ENCODE measurements at places on chromosomes 16 and 17.

DNA sequence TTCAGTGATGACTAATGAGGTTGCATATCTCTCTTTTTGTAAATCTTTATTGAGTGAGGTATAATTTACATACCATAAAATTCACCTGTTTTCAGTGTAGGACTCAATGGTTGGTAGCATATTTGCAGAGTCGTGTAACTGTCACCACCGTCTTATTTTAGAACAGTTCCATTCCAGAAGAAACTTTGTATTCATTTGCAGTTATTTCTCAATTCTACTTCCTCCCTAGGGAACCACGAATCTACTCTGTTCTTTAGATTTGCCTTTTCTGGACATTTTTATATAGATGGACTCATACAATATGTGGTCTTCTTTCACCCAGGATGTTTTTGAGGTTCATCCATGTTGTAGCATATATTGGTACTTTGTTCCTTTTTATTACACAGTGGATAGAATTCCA lies 3.7 kb downstream of the FTO start:
- no peak for DNase-seq

DNA sequence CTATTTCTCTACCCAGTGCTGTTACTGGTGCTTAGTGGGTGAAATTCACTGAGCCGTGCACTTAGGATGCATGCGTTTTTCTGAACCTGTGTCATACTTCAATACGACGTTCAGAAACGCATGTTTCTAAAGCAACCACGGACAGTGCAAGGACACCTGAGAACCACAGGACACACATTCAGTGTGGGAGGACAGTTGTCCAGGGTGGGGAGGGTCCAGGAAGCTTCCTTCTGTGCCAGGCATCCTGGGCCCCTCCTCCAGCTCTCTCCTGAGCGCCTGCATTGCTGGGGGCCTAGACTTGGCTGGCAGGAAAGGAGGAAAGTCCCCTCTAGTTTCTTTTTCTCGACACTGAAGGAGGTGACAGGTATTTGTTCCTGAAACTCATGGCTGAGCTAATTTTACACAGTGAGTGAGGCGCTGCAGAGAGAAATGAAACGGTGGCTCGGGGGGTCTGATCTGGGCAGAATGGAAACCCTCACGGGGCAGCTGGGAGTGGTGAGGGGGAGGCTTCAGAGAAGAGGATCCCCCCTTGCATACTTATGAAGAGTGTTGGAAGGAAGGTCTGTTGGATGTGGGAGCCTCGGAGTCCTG lies 89.9 kb downstream of the IRF8 start:
- no peak for DNase-seq

DNA sequence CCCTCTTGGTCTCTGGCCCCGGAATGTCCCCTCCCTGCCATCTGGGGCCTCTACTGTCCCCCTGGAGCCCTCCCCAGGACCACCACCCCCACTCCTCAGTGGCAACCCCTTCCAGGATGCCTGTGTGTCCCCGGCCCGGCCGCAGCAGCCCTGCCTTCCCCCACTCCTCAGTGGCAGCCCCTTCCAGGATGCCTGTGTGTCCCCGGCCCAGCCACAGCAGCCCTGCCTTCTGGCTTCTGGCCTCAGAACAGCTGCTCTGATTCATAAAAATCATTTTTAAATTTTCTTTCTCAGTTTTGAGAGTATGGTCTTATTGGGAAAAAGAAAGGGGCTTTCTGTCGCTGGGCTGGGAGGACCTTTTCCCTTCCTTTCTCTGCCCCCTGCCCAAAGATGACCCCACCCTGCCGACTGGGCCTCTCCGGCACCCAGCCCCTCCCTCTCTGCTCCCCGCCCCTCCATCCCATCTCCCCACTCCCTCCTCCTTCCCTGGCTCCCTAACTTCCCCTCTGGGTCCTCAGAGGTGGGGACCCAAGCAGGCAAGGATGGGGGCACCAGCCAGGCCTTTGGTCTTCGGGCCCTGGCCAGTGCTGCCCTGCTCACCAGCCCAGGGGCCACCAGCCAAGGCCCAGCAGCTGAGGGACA lies 40.5 kb downstream of the BAHCC1 start:
- DNase-seq = no peak

DNA sequence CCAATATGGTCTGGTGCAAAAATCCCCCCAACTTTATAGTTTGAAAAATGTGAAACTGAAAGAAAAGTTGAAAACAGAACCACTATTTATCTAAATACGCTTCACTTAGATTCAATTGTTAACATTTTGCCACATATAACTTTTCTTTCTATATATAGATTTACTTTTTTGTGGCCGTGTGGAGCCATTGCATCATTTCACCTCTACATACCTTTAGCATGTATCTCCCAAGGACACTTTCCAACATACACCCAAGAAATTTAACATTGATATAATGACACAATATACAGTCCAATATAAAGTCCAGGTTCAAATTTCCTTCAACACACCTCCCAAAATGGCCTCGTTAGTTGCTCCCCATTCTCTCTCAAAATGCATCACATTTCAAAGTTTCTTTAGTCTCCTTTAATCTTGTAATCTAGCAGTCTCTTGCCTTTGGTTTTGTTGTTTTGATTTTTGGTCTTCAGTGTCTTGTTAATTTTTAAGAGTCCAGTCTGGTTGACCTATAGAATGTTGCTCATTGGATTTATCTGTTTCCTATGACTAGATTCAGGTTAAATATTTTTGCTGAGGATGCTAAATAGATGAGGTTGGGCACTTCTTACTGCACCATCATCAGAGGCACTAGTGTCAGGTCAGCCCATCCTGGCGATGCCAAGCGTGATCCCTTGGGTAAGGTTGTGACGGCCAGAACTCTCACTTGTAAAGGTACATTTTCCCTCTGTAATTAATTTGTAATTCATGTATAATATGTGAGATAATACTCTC lies 64.3 kb upstream of the BCAR1 start:
- no peak for DNase-seq

DNA sequence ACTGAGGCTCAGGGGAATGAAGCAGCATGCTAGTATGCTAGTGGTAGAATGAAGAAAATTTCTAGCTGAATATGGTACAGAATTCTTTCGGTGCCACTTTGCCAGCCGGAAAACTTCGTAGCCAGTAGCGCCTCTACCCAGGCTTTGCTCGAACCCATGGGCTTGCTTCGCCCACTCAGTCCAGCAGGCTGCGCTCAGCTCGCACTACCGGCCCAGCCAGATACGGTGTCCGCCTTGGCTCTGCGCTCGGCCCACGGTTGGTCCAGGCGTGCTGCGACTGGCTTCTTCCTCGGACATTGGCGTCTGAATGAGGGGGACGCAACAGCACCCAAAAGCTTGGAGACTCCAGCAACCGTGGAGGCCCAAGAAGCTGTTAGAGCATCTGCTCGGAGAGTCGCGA lies 372.5 kb upstream of the CDH8 start:
- DNase-seq = no peak

- DNase-seq = no peak
Measured at GRCh38 chr16:12214509-12214908, 238.0 kb downstream of the SNX29 start.

GRCh38 chr17:77894126-77894956 lies 64.2 kb upstream of the TNRC6C start:
- no peak for DNase-seq

- DNase-seq = no peak
Measured at GRCh38 chr17:78613416-78613815, 36.2 kb upstream of the DNAH17 start.

DNA sequence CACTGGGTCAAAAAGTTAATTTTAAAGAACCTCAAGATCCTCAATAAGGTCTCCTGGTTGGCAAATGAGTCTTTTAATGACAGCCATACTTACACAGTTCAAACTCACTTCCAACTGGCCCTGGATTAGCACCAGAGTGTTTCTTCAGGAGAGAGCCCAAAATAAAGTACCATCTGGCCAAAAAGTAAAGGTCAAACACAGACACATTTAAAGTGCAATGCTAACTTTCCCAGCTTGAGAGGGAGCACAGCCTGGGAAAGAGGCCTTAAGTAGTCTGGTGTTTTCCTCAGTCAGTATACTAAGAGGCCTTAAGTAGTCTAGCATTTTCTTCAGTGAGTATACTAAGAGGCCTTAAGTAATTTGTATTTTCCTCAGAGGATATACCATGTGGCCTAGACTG lies 46.6 kb upstream of the ERN1 start:
- no peak for DNase-seq

GRCh38 chr17:44879376-44879775 lies 19.9 kb downstream of the EFTUD2 start:
- no peak for DNase-seq

- no peak for DNase-seq
Measured at GRCh38 chr17:72397223-72397667, 276.4 kb downstream of the SOX9 start.

- no peak for DNase-seq
Measured at GRCh38 chr17:2996810-2997670, 66.4 kb downstream of the OR1D5 start.

DNA sequence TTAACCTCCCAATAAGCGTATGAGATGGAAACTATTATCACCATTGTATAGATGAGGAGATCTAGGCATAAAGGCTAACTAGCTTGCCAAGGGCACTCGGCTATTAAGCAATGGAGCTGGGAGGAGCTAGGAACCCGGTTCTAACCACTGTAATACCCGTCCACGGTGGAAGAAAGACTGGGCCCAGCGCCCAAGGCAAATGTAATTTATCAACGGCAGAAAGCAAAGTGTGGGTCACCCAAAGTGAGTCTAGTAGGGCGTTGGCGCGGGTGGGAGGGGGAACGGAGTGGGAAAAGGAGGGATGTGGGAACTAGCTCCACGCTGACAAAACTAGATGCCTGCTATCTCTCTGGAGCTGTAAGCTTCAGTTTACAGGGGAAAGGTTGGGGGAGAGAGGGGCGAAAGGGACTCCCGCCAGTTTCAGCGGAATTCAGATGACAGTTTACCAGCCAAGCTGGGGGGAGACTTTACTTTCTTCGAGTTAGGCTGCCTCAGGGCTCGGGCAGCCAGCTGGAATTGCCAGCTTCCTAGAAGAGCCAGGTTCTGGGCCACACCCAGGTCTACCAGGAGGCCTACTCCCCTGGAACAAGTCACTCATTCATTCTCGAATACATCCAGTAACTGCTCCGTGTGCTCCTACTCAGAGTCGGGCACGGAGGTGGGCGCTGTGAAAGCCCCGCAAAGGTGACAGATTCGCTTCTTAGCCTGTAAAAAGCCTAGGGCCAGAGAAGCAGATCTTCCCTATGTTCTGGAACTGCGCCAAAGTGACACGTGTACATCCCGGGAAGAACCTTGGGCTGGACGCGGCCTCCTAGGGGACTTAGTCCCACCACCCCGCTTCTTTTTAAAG lies 837 bp downstream of the LRRC59 start:
- DNase-seq = no peak

DNA sequence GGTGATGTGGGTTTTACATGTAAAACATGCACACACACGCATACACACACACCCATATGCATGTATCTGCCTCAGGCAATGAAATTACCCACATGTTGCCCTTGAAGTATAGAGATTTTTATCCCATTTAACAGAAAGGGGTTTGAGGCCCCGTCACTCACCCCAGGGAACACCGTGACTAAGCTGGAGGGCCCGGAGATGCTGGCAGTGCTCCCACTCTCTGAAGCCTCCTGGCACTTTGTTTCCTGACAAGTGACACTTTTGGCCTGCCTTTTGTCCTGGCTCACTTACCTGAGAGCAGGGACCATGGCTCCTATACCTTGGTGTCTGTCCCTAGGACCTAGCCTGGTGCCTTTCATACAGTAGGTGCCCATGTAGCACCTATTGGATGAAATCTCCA lies 50.0 kb upstream of the TNRC6C start:
- no peak for DNase-seq

GRCh38 chr17:10116267-10116666 lies 82.1 kb downstream of the GAS7 start:
- no peak for DNase-seq

DNA sequence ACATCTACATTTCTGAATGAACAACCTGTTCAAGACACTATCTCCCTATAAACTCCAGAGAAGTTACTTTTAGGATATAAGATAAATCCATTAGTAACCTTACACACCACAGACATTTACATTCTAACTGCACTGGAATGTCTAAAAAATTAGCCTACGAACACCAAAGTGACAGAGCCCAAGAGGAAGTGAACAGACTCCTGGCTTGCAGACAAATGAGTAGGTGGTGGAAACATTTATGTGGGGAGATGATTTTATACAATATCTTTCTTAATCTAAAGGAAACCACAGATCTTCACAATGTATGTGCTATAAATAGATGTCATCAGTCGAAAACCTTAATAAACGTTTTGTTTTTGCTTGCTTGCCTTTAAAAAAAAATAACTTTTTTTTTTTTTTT lies 18.8 kb downstream of the ZNF652 start:
- DNase-seq = peak; percentile 58

DNA sequence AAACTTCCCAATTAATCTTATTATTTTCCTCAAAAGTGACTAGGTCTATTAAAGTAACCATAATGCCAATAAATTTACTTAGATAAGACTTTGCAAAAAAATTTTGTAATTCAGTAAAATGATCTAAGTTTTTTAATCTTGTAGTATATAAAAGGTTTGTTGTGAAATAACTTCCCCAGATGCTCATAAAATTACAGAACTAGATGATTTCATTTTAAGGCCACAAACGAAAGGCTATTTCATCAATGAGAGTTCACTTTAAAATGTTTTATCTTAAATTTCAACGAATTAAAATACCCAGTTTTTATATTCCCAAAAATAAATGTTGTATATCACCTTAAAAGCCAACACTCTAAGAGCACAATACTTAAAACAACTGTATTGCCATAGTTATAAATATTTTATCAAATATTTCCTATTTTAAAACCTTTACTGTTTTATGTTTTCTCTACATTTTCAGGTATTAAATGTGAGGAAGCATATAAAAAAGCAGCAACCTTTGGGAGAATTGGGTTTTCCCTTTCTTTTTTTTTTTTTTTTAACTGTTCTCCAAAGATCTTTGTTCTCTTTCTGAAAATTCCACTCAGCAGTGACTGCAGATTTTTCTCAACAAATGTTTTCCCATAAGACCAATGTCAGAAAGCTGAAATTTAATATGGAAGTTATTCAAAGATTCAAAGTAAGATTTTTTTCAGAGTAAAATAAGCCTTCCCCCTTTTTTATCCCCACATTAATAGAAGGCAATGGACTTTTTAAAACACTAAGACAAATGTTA lies 169.9 kb downstream of the CYB561 start:
- DNase-seq = no peak

- no peak for DNase-seq
Measured at GRCh38 chr17:44776628-44777393, 18.0 kb downstream of the ADAM11 start.

DNA sequence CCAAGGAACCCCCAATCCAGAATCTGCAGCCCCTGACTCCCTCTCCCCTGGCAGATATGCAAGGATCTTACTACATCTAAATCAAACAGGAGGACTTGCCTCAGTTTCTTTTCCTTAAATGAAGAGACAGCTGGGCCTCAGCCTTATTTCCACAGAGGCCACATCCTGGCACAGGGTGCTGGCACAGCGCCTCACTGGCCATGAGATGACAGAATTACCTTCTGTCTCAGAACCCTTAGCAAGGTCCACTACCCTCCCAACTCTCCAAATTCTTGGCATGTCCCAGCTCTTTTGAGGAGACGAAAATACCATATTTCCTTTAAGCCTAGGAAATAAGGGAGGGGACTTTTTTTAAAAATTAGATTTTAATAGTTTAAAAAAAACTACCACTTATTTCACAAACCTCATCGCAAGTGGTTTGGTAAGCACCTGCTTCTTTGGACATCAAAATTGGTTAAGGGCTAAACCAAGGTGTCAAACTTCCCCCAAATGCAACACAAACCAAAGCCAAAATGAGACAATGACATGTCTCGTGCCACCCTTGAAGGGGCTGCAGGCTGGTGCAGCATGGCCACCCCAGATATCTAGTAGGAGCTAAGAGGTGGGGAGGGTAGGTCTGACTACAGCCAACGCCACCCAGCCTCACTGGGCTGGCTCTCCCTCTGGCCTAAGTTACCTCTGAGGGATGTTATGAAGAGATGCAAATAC lies 25.3 kb downstream of the FAM117A start:
- DNase-seq = no peak
